ENCODE measurements at places on chromosomes 1 and 21. TPM values are rescaled to one million over a fixed set of nuclear protein-coding genes. Genes with fewer than 3 reads are reported as not detected.

DNA sequence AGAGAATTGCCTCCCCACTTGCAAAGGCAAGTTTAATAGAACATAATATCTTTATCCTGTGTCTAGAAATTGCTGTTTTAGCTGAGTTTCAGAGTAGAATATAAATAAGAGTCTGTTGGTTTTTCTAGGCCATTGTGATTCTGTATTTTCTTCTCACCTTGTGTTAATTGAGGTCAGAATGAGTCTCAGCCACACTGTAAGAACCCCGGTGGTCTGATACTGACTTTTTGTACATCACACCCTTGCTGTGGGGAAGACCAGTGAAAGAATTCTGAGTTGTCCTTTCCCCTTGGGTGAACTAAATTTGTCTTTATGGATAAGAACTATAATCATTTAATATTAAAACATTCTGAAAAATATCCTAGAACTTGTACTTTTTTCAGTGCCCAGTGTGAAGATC lies 6.8 kb downstream of the HIPK1 start:
- peaks cover 2% of the 10 kb centered on the region for H3K27me3 ChIP-seq
- H3K27ac ChIP-seq: no peak overlapping the region
- DNase-seq: no peak
- H3K36me3 ChIP-seq: no peaks in the 10 kb centered on the region
- no peak overlapping the region for H3K4me3 ChIP-seq

GRCh38 chr1:107110326-107110725 lies 30.5 kb upstream of the NTNG1 start:
- no peak overlapping the region for H3K27ac ChIP-seq
- H3K4me1 ChIP-seq: no peaks in the 10 kb centered on the region
- no peak overlapping the region for H3K4me3 ChIP-seq
- H3K27me3 ChIP-seq: no peaks in the 10 kb centered on the region

Gene SPRR3
- total RNA-seq: not detected

Gene OR2M3
- not detected for total RNA-seq

All from glutamatergic neuron (in vitro differentiated cells).